ENCODE measurements at places on chromosomes 3 and 15.

DNA sequence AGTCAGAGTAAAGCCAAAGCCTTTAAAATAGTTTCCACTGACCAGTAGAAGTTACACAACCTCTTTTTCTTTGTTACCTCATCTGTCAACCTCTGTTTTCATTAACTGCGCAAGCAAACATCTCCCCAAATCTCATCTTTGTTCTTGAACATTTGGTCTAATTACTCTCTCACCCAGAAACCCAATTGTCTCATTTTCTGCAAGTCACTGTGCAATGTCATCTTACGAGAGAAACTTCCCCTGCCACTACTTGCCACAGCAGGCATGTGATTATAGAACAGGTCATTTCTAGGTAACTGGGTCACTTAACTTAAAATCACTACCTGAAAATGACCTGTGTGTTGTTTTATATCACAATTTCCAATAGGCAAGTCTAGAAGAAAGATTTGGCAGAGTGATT is 159.4 kb downstream of the SI start:
- DNase-seq: no peak

- DNase-seq: no peak
Measured at GRCh38 chr3:189624130-189624529, 7.1 kb upstream of the TP63 start.

GRCh38 chr3:35899245-35899644 is 259.9 kb downstream of the ARPP21 start:
- DNase-seq: no peak

- peak; percentile 40 for DNase-seq
Measured at GRCh38 chr3:39267631-39268548, 11.9 kb downstream of the CX3CR1 start.

DNA sequence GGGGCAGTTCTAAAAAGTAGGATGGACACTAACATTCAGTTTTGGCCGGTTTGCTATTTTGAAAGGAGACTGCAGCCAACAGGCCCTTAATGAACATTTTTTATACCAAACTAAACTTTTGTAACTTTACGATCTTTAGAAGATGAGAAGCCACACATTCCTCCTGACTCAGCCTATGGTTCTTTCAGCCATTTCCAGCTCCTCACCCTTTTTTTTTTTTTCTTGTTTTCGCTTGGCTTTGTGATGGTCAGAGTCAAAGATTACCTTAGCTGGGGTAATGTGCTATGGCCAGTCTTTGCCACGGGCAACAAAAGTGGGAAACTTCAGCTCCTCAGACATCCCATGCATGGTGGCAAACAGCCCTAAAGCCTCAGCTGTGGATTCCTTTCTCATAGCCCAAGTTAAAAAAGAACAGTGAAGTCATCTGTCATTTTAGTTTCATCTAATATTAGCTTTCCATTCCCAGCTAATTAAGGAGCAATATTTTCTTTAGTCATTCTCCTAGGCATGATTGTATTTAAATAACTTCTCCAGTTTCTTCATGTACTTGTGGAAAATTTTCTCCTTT is 368.7 kb downstream of the MFSD1 start:
- no peak for DNase-seq
